ENCODE measurements at places on chromosomes 7 and 10. TPM values are rescaled to one million over a fixed set of nuclear protein-coding genes. Genes with fewer than 3 reads are reported as not detected.

DNA sequence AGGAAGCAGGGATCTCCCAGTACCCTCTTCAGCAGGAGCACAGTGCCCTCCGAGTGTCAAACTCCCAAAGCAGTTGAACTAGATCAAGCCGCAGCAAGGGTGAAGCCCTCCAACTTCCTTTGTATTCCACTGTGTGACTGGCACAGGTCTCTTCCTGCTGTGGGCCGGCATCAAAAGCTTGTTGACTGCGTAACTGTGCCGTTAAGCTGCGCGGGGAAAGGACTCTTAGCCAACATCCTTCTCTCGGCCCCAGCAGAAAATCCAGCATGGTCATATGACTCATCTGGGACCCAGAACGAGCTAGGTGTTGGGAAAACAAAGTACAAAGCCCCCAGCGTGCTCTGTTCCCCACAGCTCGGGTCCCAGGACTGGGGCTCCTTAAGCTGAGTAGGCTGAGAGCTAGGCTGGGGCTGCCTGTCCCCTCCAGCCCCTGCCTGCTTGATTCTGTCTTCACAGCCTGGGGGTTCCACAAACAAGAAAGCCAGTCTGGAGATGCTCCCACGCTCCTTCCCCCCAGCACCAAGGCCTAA lies 52.2 kb downstream of the COL17A1 start:
- DNase-seq, result no peak

DNA sequence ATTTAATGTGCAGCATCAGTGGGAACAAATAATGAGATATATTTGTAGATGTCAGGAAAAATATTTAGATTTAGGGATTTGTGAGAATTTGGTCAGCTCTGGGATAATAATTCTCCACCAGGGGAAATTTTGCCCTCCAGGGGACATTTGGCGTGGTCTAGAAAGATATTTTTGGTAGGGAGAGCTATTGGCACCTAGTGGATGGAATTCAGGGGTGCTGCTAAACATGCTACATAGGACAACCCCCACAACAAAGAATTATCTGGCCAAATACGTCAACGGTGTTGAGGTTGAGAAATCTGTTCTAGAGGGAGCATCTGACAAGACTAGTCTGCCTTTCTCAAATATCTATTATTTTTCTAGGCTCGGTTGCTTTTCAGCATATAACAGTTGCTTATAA lies 2.1 kb downstream of the ADK start:
- DNase-seq, result no peak

- no peak for DNase-seq
Observed at GRCh38 chr10:79049931-79050895, 18.6 kb upstream of the ZMIZ1 start.

DNA sequence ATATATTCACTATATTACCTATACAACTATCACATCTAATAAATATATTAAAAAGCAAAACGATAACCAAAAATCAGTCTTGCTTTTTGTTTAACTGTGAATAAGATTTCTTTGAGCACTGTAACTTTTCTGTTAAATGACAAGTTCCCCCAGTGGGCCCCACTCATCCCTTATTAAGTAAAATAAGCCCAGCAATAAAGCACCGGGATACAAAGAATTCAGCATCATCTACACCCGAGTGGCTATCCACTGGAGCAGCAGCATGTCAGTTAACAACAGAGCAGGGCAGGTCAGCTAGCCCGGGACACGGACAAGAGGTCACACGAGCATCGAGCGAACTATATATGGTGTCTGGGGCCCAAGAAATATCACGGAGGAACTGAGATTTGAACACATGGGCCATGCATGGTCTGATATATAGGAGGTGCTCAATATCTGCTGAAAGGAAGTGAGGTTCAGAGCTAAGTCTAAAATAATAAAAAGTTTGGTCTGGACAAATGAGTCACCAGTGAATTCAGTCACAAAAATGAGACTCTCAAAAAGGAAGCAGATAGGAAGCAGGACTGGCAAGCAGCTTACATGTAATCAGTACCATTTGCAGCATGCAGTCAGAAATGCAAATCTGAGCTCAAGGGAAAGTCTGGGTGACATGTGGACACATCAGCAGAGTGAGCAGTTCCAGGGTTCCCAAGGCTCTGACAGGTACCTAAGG lies 4.1 kb downstream of the ERCC6 start:
- DNase-seq, result no peak

Gene SFTPD
- total RNA-seq, result 0.39 TPM

Gene BEND7
- total RNA-seq, result 24.6 TPM

Measured in Caco-2 (cell line).